ENCODE measurements at places on chromosomes 7 and 10.

DNA sequence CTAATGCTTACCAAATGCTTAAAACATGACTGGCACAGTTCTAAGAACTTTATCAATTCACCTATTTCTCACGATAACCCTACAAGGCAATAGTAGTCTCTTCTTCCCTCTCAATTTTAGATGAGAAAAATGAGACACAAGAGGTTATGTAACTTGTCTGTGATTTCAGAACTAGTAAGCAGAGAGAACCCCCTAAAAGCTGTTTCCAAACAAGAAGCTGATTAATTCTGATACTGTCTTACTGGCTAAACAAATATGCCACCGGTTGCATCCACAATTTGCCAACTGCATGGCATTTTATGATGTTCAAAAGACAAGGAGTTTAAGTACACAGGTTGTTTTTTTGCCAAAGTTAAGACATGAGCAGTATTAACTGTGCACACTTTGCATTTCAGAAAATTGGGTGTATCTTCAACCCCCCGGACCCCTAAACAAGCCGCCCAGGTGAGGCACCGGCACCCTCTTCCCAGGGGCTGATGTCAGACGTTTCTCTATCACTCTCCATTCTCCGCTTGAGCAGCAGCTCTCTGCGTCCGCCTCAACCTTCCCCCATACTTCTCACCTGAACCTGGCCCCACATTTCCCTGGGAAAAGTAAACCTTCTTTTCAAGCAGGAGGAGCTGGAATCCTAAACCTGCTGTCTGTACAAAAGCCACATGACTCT lies 21.7 kb downstream of the RSU1 start:
- DNase-seq: no peak

- peak; percentile 43 for DNase-seq
Observed at GRCh38 chr10:113226399-113226798, 276.4 kb downstream of the TCF7L2 start.

GRCh38 chr7:39383136-39383535 lies 183.1 kb upstream of the YAE1 start:
- no peak for DNase-seq

- no peak for DNase-seq
Observed at GRCh38 chr7:154781369-154782303, 221.3 kb downstream of the PAXIP1 start.

DNA sequence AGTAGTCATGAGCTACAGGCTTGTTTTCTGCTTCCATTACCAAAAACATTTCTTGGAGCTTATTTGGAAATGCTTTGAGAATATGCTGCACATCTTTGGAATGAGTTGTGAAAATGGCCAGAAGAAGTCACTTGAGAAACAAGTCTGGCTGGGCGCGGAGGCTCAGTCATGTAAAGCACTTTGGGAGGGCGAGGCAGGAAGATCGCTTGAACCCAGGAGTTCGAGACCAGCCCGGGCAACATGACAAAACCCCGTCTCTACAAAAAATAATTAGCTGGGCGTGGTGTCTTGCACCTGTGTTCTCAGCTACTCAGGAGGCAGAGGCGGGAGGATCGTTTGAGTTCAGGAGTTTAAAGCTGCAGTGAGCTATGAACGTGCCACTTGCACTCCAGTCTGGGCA lies 882 bp upstream of the CHCHD1 start:
- DNase-seq: no peak

GRCh38 chr10:31961277-31962074 lies 32.8 kb upstream of the ARHGAP12 start:
- peak; percentile 18 for DNase-seq

GRCh38 chr7:153590136-153590535 lies 462.1 kb upstream of the DPP6 start:
- no peak for DNase-seq

DNA sequence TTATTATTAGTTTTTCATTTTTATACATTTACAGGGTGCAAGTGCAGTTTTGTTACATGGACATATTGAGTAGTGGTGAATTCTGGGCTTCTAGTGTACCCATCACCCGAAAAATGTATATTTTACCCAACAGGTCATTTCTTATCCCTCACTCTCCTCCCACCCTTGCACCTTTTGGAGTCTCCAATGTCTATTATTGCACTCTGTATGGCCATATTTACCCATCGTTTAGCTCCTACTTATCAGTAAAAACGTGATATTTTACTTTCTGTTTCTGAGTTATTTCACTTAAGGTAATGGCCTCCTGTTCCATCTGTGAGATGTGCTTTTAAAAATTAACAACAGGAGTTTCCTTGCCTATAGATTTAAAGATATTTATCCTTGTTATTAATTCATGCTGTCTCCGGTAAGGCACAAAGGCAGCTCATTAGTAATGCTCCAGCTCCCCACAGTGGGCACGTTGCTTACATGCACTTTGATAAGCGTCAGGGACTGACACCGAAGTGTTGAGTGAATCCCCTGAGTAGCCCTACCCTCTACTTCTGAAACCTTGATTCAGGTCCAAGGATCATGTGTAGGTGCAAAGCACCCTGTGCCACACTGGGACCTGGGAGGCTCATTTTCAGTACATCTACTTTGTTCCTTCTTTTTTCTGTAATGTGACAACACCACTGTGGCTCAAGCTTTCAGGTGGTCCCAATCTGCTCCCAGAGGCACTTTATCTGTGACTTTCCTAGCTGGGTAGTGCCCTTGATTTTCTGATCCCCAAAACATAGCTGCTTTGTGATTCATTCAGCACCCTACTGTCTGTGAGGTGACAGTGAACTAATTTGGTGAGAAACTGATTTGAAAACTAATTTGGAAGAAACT lies 27.3 kb downstream of the HYAL4 start:
- peak; percentile 30 for DNase-seq

- no peak for DNase-seq
Observed at GRCh38 chr7:2939193-2939885, 95.2 kb upstream of the GNA12 start.

DNA sequence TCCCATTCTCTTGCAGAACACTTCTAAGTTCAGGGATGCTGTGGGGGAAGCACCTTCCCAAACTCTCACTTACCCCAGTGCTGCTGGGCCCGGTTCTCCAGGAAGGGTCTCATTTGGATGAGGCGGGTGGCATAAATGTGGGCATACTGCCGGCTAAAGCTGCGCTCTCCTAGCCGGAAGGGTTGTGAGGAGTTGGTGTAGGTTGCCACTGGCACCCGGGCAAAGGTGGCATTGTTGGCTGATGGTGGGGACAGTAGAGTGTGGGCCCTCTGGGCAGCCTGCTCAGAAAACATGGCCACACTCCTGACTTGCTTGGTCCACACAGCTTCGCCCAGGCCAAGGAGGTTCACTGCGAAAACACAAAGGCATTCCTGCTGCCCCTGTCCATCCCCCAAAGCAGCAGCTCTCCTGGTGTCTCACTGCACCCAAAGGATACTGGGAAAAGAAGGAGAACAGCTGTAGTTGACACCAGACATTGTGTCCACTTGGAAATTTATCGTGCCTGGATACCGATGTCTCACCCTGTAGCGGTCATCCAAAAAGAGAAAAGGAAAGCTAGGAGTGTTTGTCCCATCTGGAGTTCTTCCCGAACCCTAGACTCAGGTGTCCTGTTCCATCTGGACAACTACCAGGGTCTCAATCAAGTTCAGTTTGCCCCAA lies 1.5 kb downstream of the POLD2 start:
- no peak for DNase-seq

DNA sequence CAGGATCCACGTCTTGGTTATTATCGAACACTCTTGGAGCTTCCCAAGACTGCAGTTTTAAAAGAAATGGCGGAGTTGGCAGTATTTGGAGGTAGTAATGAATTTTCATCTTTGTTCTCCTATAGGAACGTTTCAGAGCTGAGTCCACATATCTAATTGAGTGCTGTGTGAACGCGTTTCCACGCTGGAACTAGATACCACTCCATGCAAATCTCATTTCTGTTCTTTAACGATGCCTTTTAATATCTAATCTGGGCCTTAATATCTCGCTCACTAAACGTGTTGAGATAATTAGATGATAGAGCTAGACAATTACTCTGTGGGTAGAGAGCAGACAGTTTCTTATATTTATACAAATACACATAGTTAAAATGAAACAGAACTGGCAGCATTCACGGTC lies 523.6 kb downstream of the DNAJB6 start:
- no peak for DNase-seq

GRCh38 chr10:72663971-72664370 lies 28.0 kb upstream of the MCU start:
- no peak for DNase-seq

DNA sequence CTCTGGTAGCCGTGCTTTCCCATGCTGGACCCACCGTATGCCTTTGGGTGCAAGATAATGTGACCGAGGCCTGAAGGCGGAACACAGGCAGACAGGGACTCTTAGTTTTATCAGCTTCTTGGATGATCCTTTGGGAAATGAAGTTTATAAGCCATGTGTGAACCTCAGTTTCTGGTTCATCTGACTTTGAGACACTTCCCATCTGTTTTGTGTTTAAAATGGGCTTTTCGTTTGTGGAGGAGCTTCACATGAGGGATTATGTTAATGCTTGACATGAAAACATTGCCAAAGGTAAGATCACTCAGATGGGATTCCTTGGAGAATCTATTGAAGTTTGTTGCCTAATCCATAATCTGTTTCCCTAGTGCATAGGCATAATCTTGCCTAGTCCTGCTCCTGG lies 249.8 kb upstream of the LYZL1 start:
- no peak for DNase-seq

GRCh38 chr7:107661081-107661864 lies 645 bp downstream of the SLC26A4 start:
- peak; percentile 64 for DNase-seq

- no peak for DNase-seq
Observed at GRCh38 chr10:71632200-71632820, 87.3 kb downstream of the C10orf105 start.

GRCh38 chr7:115558161-115558560 lies 472.4 kb downstream of the TFEC start:
- DNase-seq: no peak

- no peak for DNase-seq
Observed at GRCh38 chr10:73774637-73775036, 7.2 kb upstream of the CHCHD1 start.

GRCh38 chr7:132537456-132538145 lies 38.7 kb downstream of the PLXNA4 start:
- no peak for DNase-seq
